Glomerular endothelial cell (primary cell): ENCODE measurements at places on chromosomes 3 and 15. TPM values are rescaled to one million over a fixed set of nuclear protein-coding genes. Genes with fewer than 3 reads are reported as not detected.

DNA sequence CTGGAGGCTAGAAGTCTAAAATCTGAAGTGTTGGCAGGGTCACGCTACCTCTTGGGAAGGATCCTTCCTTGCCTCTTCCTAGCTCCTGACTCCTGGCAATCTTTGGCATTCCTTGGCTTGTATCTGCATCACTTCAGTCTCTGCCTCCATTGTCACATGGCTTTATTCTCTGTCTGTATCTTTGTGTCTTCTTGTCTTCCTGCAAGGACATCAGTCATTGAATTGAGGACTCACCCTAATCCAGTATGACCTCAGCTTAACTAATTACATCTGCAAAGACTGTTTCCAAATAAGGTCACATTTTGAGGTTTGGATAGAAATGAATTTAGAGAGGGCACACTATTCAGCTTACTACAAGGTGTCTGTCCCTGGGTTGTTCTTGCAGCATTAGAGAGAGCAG, 31.1 kb upstream of the UTS2B start:
- no peak for DNase-seq

The RPP25 gene
- total RNA-seq, result 25.3 and 26.3 TPM in 2 replicates

GRCh38 chr15:48682942-48683651, 37.6 kb upstream of the FBN1 start:
- DNase-seq, result no peak

GRCh38 chr3:140761076-140761639, 83.3 kb downstream of the TRIM42 start:
- DNase-seq, result no peak

The CCDC9B gene
- total RNA-seq, result 11.8 and 20.0 TPM in 2 replicates

The DNASE1L3 gene
- 0.78 and 1.5 TPM in 2 replicates for total RNA-seq

GRCh38 chr3:160616311-160616710, 50.9 kb upstream of the KPNA4 start:
- DNase-seq, result no peak

The CELSR3 gene
- 1.1 and 2.2 TPM in 2 replicates for total RNA-seq

The DPPA2 gene
- not detected in 2 replicates for total RNA-seq

The TUSC7 gene
- not detected in 2 replicates for total RNA-seq

The RPLP1 gene
- total RNA-seq, result 428 and 656 TPM in 2 replicates

GRCh38 chr3:38567498-38567897, 71.4 kb downstream of the EXOG start:
- DNase-seq, result no peak

The PBRM1 gene
- 56.9 and 78.4 TPM in 2 replicates for total RNA-seq

GRCh38 chr3:33212406-33212805, 6.2 kb downstream of the SUSD5 start:
- DNase-seq, result no peak

GRCh38 chr15:100301910-100302431, 39.8 kb downstream of the ADAMTS17 start:
- DNase-seq, result no peak
